Lower lobe of right lung (tissue), 2 donors: ENCODE measurements at places on chromosomes 5 and 9. TPM values are rescaled to one million over a fixed set of nuclear protein-coding genes. Genes with fewer than 3 reads are reported as not detected.
A peak's percentile ranks its signal among the peaks of the same experiment; 100 is the strongest.

DNA sequence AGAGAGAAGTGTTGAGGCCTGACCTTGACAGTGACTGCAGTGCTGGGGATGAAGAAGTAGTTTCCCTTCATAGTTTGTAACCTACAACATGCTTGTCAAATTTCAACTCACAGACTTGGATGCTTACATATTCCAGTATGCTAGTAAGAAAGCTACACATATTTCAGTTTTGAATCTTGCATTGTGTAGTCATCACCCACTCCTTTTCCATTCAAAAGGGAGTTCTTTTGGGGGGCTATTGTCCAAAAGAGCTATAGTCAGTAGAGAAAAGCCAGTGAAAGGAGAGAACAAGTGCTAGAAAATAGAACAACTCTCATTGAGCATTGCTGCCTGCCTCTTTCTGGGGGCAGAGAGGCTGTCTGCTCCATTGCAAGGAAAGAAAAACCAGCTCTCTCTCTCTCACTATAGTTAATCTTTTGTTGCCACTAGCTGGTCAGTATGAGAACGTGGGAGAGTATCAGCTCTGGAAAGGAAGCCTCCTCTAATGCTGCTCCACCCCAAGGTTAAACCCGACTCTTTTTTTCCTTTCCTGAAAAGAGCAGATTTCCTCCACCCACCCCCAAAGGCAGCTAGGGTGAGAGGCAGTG lies 7.3 kb downstream of the ASTN2 start:
- no peak for DNase-seq

FAM120A gene
- total RNA-seq: 114 TPM

- DNase-seq: no peak
Observed at GRCh38 chr5:178699681-178700253, 30.7 kb downstream of the ZNF354A start.

DNA sequence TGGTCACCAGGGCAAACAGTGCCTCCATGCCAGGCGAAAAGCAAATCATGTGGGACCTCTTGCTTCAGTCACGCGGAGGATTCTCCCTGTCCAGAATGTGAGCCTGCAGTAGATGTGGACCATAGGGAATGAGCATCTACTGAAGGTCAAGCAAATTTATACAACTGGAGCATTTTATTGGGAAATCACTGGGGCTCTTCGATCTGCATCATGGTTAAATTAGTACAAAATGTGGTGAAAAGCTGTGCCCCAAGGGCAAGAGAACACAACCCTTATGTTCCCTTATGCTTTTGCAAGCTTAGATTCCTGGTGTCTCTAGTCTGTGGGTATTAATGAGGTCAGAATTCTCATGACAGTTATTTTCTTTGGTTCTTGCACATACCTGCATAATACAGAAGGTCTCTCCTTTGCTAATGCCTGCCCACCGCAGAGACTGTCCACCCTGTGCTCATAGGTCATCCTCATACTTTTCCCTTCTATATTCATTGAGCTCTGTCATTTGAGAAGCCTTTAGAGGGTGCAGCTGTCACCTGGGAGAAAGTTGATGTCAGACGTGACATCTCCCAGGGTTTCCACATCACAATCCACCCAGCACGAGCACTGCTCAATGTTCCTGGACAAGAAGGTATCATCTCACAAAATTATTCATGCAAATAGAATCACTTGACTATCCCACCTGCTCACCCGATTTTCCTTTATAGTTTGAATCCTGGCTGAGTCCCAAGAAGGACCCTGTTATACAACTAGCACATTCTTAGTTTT lies 111.7 kb downstream of the NXNL2 start:
- no peak for DNase-seq

CEMIP2 gene
- total RNA-seq: 152 TPM

ANKDD1B gene
- total RNA-seq: 4.3 TPM

- DNase-seq: no peak
Observed at GRCh38 chr9:79154806-79155205, 417.0 kb upstream of the TLE4 start.

CCDC192 gene
- not detected for total RNA-seq

- DNase-seq: no peak
Observed at GRCh38 chr9:101372327-101373118, 12.3 kb downstream of the BAAT start.

GRCh38 chr5:16410338-16410737 lies 55.3 kb downstream of the ZNF622 start:
- DNase-seq: no peak

- peak; percentile 38 for DNase-seq
Observed at GRCh38 chr9:137369911-137370764, 52.8 kb downstream of the EXD3 start.

TAF11L11 gene
- total RNA-seq: not detected

TPRN gene
- total RNA-seq: 17.8 TPM

DNA sequence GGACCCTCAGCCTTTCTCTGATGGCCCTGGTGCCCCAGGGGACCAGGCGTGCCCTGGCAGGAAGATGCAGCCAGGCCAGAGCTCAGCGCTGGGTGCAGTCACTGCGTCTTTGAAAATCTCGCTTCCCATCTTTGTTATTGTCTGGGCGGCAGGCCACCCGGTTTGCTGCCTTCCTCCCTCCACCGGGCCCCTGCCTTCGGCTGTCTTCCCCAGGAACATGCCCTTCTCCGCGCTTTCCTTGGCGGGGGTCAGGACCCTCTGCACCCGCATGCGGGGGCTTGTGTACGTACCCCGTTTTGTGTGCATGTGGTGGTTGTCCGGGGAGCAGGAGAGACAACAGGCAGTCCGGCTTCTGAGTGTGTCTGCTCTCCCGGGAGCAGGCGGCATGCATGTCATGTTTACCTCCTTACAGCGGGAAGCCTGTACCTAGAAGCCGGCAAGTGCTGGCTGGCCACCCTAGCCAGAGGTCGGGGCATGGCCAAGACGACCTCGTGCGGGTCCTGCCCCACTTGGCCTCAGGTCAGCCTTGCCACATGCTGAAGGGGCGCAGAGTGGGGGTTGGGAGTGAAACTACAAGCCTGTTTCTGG lies 49.5 kb downstream of the DAB2IP start:
- no peak for DNase-seq

LIFR gene
- 110 TPM for total RNA-seq

ARAP3 gene
- total RNA-seq: 35.2 TPM
